NCI-H1436 treated with DMSO at 0.1 percent for 48 hours (cell line): ENCODE measurements at places on chromosomes 3 and 15.
A peak's percentile ranks its signal among the peaks of the same experiment; 100 is the strongest.

DNA sequence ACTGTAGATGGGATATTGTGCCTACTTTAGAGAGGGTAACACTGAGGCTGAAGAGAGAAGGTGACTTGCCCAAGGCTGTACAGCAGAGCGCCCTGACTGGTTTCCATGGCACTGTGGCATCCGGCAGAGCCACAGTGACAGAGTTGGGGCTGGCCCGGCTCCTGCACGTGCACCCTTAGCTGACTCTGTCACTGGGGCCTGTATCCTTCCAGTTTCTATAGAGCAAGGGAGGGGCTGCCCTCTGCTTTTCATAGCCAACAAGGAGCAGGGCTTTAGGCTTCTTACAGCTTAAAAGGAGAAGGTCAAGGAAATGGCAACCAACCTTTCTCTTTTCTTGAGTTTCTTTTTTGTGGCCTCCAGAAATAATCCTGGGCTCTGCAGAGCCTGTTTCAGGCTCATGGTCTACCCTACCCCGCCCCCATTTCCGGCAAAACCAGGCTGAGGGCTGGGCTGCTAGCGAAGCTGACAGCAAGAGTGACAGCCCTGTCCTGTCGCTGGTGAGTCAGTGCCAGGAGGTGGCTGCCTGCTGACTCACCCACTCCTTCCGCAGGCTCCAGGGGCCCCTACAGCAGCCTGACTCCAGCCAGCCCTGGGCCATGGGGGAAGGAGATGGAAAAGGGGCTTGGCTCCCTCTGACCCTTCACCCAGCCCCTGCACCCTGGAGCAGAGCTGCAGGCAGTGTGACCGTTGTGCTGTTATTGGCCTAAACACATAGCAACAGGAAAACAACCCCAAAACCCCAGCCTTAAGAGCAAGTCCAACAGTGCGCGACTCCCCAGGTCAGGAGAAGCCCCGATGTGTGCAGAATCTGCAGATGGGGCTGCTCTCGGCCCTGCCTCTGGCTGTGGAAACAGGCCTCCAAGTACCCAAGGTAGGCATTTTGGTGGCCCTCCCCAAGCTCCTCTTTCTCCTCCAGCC, 29.8 kb downstream of the SLC6A6 start:
- DNase-seq = peak; percentile 32

- no peak for DNase-seq
Measured at GRCh38 chr15:79990997-79991334, 20.0 kb upstream of the BCL2A1 start.

GRCh38 chr3:196947860-196948441, 5.6 kb upstream of the NCBP2 start:
- no peak for DNase-seq

GRCh38 chr15:90609242-90610180, 79.8 kb downstream of the CRTC3 start:
- DNase-seq = no peak

DNA sequence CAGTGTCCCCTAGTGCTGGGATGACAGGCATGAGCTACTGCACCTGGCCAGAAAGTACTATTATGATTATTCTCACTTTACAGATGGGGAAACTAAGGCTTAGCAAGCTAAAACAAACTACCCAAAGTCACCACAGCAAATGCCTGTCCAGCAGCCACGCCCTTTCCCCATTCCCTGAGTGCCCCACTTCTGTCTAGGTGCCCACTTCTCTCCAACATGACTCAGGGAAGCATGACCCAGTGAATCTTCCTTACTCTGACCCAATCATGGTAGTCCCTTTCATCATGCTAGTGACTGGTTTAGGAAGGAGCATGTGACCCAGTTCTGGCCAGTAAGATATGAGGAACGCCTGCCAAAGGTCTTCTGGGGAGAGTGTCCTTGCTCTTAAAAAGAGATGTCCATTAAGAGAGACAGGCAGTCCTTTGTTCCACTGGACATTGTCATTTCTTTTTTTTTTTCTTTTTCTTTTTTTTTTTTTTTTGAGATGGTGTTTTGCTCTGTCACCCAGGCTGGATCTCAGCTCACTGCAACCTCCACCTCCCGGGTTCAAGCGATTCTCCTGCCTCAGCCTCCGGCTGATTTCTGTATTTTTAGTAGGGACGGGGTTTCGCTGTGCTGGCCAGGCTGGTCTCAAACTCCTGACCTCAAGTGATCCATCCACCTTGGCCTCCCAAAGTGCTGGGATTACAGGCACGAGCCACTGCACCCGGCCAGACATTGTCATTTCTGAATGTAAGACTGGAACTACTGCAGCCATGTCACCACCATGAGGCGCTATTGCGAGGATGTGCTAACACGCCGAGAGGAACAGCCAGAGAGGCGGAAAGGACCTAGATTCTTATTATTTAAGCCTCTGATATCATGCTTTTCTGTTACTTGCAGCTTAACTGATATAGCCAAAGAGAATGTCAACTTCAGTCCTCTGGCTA, 19.8 kb downstream of the MEGF11 start:
- DNase-seq = no peak

DNA sequence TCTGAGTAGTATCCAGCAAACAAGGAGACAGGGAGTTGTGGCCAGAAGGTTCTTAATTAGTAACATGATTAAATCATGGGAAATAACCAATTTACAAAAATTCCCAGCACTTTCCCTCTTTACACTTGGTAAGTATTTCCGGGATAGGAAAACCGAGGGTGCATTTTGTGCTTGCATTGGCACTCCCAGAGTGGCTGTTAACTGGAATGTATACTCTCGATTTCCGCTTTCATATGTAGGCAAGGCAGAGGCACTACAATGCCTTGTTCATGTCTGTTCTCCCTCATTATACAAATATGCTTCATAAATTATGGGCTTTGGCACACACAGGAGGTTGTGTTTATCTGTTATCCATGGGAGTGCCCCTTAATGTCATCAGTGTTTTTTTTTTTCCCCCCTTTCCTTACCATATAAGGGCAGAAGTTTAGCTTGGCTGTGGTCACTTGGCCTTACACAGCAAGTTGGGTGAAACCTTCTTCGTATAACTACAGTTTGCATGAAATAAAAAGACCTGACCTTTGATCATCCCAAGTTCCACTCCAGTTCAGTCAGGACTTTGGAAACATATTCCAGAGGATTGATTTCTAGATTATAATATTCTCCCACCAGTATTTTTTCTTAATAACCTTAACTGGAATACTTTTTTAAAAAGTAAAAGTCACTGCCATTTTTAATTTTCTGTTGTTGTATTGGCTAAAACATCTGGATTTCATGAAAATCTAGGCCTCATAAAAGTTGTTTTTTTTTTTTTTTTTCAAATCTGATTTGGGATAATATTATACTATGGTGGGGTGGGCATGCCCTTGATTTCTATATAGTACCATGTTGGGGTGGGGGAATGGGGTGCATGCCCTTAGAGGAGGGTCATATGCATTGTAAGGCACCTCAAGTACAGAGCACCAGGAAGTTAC, 8.9 kb downstream of the TPM1 start:
- no peak for DNase-seq

DNA sequence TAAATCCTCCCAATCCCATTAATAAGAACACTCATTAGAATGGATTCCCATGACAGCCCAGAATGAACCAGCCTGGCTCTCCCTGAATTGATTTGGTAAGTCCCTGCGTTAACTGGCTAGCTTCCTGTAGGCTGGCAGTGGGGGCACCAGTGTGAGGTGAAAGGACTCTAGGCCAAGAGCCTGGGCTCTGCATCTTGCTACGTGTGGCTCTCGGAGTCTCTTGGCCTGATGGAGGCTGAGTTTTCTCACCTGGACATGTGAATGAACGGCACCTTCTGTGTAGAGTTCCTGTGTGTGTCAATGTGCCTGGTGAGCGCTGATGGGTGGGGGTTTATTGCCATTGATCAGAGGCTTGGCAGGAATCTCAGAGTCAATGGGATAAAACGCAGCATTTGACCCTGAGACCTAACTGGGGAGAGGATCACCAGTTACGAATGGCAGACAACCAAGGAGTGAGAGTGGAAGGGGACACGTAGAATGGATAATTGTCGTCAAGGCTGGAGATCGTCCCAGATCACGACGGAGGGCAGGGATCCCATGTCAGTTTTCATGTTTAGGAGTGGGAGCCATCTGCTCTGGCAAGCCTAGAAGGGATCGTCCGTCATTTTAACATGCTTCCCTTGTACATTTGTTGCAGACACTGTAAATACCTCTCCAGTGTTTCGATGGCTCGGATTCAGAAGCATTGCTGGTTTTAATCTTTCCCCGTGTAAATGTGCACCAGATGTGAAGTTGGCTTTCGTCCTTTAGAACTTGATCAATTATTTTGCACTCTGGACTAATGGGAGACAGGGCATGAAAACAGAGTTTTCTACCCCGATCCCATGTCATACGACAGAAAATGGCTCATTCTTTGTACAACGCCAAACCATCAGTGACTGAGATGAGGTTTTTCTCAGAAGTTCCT, 9.0 kb upstream of the KLF13 start:
- no peak for DNase-seq

GRCh38 chr3:47019201-47019600, 39.7 kb downstream of the NBEAL2 start:
- DNase-seq = no peak

GRCh38 chr3:54433846-54434245, 311.5 kb downstream of the CACNA2D3 start:
- no peak for DNase-seq

DNA sequence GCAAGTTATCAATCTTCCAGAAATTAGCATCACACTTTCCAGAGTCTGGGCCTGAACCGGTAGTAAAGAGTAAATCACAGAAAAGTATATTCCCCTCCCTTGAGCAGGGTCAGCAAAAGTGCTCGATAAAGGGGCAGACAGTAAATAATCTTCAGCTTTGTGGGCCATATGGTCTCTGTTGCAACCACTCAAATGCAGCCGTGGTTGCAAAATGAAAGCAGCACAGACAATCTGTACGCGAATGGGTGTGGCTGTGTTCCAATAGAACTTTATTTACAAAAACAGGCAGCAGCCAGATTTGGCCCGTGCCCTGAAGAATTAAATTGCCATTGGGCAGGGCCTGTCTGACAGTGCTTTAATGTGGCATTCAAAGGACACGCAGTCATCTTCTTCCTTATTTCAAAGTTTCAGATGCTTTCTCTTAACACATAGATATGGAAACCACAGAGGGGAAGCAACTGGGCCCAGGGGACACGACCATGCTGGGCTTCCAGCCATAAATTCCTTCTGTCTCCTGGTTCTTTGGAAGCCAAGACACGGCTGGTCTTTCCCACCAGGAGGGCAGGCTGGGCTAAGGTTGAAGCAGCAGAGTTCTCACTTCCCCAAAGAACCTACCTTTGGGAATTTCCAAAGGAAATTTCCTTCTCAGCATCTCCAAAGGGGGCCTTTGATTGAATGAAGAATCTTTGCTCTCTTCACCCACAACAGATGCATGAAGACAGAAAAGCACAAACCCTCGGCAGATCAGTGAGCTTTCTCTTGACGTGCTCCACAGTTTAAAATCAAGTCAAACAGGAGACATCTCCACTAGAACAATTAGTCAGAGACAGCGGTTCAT, 489.8 kb upstream of the PROK2 start:
- DNase-seq = no peak

DNA sequence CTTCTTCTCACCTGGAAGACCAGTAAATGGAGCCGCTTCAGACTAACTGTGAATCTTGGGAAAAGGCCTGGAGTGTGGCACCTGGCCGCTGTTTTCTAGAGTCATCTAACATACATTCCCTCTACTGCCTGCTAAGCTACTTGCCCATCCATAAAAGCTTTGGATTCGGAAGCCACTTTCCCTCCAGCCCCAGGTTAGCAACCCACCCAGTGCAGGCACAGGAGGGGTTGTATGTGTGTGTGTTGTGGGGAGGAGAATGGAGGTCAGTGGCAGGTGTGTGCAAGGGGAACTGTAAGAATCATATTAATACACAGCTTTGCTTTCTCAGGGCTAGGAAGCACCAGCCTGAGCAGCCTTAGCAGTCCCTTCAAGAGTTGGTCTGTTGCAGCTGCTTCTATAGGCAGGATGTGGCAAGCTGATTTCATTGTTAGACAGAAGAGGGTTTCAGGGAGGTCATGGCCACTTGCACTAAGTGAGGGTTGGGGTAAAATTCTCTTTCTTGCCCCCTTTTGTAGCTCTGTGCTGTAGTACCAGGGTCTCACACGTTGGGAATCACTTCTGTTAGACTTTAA, 8.9 kb downstream of the NSUN3 start:
- no peak for DNase-seq

DNA sequence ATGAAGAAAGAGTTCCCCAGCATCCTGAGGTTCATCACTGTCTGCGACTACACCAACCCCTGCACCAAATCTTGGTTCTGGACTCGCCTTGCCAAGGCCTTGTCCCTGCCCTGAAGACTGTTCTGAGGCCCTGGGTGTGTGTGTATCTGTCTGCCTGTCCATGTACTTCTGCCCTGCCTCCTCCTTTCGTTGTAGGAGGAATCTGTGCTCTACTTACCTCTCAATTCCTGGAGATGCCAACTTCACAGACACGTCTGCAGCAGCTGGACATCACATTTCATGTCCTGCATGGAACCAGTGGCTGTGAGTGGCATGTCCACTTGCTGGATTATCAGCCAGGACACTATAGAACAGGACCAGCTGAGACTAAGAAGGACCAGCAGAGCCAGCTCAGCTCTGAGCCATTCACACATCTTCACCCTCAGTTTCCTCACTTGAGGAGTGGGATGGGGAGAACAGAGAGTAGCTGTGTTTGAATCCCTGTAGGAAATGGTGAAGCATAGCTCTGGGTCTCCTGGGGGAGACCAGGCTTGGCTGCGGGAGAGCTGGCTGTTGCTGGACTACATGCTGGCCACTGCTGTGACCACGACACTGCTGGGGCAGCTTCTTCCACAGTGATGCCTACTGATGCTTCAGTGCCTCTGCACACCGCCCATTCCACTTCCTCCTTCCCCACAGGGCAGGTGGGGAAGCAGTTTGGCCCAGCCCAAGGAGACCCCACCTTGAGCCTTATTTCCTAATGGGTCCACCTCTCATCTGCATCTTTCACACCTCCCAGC, 2.9 kb downstream of the MYD88 start:
- DNase-seq = no peak
